Stimulated activated CD4-positive, alpha-beta T cell treated with anti-CD3 and anti-CD28 coated beads, TNF-alpha, amount 100 ng/mL, for 1 hour (primary cell): ENCODE measurements at places on chromosomes 6 and 20.

DNA sequence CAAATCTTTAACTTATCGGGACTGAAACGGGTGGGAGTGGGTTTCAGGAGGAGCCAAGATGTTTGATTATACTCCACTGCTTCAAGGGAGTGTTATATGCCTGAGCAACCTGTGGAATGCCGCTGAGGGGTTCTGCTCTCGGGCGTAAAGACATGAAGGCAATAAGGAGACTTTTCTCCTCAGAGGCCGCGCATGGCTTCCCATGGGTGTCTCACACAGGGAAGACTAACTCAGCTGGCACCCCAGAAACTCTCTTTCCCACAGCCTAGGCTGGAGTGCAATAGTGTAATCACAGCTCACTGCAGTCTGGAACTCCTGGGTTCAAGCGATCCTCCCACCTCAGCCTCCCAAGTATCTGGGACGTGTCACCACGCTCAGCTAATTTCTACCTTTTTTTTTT is 5.1 kb upstream of the C20orf141 start:
- DNase-seq, result no peak

DNA sequence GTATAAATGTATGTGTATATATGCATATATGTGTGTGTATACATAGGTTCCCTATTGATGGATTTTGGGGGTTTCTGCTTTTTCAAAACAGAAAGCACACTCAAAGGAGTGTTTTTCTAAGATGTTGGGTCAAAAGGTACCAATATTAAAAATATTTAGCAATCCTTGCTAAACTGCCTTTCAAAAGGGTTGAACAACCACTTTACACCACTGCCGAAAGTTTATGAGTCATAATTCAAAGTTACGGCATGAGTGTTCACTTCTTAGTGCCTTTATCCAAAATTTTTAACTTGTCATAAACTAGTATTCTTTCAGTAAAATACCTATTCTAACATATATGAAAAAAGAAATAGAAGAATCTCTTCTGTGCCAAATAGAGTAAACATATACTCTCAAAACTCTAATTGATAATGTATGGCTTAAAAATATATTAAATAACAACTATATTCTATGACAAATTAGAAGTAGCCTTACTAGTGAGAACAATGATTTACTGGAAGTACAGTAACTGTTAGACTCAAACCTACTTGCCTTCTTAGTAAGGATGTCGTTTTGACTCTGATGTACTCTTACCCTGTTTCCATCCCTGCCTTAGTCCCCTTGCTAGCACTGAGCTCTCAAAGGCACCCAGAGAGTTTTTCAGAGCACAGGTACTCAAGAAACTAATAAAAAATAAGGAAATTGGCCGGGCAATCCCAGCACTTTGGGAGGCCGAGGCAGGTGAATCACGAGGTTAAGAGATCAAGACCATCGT is 136.1 kb downstream of the INSM1 start:
- no peak for DNase-seq

GRCh38 chr20:1505361-1505760 is 14.1 kb upstream of the SIRPB2 start:
- no peak for DNase-seq

DNA sequence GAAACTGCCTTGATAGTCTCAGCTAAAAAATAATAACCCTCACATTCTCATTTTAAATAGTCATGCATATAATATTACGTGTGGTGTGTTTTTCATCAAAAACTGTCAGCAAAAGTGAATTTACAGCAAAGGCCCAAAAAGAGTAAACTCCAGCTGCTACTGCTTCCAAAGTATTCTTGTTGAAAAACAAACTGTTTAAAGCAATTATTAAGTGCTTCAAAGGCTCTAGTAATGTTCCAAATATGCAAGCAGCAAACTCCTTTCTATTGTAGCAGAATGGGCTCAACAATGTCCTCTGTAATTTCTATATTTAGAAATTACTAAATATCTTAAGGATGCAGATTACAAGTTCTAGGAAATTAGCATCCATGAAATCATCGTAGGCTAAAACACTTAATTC is 280.0 kb upstream of the TBX18 start:
- DNase-seq, result no peak

DNA sequence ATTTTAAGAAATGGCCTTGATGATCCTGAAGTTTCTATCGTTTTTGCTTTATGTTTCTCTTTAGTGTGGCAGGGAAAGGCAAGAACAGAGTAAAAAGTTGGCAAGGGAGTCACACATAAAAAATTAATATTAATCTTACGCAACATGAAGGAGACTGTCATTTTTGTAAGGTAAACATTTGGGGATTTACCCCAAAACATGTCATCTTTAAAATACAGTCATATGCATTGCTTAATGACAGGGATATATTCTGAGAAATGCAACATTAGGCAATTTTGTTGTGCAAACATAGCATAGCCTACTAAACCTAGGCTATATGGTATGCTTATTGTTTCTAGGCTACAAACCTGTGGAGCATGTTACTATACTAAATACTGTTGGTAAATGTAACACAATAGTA is 5.4 kb downstream of the RBL1 start:
- DNase-seq, result no peak

DNA sequence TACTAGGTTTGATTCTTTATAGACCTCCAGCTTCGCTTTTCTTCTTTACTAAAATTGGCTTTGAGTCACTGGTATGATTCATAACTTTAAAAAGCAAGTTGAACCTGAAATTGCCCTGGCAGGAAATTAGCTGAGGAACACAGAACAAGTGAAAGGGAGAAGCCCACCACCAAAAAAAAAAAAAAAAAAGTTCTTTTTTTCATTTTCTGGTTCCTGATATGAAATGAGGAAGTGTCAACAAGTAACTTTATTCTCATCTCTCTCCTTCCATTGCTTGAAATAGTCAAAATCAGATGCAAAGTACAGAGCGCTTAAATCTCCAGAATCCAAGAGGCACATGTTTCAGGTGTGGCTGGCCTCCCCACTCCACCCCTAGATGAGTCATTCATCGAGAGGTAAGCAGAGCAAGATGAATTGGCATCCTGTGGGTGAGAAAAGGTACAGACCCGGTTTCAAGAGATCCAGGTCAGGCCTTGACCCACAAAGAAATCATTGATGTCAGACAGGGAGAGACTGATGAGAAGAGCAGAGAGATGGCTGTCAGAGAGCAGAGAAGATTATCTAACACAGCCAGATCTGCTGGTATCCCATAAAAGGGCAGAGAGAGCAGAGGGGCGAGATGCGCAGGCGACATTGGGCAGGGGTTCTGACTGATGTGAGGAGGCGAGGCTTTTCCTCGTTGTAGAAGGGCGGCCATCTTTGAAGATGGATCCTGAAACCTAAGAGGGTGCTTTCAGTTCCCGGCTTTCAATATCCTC is 54.8 kb upstream of the MBOAT1 start:
- no peak for DNase-seq

- DNase-seq, result no peak
Measured at GRCh38 chr6:143757346-143757832, 79.6 kb downstream of the PHACTR2 start.

- DNase-seq, result no peak
Measured at GRCh38 chr20:59735486-59735885, 131.1 kb downstream of the PHACTR3 start.

- DNase-seq, result no peak
Measured at GRCh38 chr6:137637121-137637520, 142.9 kb upstream of the OLIG3 start.

- no peak for DNase-seq
Measured at GRCh38 chr20:20261159-20261558, 106.7 kb upstream of the INSM1 start.

DNA sequence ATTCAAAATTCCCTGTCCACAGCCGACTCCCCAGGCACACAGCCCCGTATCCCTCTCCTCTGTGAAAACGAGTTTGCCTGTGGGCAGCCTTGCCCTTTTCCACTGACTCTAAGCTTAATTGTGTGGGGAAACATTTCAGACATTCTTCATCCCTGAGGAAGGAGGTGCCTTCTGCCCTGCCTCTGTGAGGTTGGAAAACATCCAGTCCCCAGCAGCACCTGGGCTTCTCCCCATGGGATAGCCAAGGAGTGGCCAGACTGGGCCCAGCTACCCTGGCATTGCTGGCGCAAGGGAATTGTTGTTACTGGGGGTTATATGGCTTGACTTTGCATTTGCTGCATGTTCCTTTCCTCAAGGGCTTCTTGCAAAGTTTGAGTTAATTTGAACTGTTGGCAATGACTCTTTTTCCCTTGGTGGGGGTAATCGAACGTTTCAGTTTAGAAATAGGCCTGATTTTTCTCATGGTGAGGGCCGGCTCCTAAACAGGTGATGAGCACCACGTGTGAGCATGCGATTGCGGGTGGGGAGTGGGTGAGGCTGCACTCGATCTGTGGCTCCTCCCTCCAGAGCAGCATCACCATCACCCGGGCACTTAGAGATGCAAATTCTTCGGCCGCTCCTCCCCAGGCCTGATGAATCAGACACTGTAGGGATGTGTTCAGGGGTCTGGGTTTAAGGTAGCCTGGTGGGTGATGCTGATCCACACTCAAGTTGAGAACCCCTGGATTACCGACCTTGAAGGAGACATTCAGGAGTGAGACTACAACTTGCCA is 29.9 kb downstream of the GABRR2 start:
- DNase-seq, result no peak

- DNase-seq, result no peak
Measured at GRCh38 chr6:154280521-154280920, 76.1 kb downstream of the IPCEF1 start.

DNA sequence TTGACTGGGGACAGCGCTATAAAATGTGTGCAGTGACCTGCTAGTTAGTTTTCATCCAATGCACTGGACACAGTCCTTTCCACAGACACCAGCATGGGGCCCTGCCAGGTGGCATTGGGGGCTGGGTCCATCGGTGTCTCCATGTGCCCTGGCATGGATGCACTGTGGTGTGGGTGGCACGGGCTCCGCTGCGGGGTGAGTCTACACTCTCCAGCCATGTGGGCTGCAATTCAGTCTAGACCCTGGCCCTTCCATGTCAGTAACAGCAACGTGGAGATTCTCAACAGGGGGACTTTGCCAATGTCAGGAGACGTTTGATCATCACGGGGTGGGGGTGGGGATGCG is 100.0 kb downstream of the RAMACL start:
- DNase-seq, result no peak

GRCh38 chr6:44569931-44570385 is 182.5 kb downstream of the CDC5L start:
- DNase-seq, result no peak

GRCh38 chr6:169028343-169028742 is 225.3 kb downstream of the THBS2 start:
- DNase-seq, result no peak

- DNase-seq, result no peak
Measured at GRCh38 chr20:1816384-1817381, 78.5 kb upstream of the SIRPA start.

DNA sequence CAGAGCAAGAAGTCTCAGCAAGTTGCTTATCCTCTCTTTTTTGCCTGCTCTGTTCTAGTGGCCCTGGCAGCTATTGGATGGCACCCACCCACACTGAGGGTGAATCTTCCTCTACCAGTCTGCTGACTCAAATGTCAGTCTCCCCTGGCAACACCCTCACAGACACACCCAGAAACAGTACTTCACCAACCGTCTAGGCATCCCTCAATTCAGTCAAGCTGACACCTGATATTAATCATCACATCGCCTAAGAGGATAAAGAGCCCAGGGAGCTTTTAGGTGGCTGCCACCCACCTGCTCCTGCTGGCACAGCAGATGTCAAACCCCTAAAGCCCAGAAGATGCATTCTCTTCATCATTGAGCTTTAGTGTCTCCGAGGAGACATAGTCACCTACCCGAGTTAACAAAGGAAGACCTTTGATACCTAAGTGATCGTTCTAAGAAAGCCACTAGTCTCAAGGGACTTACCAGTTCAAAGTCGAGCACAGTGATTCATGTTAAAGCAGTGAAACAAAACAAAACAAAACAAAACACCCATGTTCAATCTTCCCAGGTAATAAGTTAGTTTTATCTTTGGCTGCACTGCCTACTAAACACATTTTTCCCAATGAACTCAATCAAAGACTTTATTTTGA is 97.7 kb upstream of the KCNQ5 start:
- DNase-seq, result no peak

GRCh38 chr20:58056921-58057686 is 171.3 kb downstream of the ANKRD60 start:
- no peak for DNase-seq

DNA sequence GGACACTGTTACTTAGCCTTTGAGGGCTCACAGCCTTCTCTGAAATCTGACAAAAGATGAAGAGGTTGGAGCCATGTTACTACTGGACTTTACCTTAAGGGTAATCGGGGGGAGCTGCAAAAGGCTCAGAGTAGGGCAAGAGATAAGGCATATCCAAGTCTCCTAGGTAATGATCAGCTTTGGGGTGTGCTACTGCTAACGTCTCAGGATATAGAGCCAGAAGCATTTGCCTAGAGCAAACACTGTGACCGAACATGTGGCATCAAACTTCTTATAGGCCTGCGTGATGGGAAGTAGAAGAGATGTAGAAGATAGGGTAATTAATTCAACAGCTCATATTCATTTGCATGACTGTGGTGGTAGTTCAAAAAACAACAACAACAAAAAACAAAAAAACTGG is 11.1 kb downstream of the UBE2V1 start:
- DNase-seq, result no peak

DNA sequence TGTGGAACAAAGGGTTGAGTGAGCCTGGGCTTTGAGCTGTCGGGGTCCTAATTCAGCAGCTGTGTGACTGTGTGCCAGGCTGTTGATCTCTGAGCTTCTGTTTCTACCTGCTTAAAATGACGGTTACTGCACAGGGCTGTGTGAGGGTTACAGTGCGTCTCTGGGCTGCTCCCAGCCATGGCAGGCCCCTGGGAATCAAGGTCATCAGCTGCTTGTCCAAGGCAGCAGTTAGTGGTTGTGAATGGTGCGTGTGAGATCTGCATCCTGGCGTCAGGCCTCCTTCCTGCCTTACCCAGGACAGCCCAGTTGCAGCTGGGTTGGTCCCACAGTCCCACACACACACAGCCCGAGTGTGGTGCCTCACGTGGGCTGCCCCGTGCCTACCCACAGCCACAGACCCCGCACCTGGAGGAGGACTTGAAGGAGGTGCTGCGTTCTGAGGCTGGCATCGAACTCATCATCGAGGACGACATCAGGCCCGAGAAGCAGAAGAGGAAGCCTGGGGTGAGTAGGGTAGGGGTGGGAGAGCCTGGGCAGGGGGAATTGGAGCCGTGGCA is 15.6 kb downstream of the GTSF1L start:
- DNase-seq, result no peak

GRCh38 chr20:24770628-24771541 is 178.2 kb upstream of the CST7 start:
- no peak for DNase-seq

- DNase-seq, result no peak
Measured at GRCh38 chr6:170296746-170297575, 6.1 kb upstream of the DLL1 start.
